ENCODE measurements at places on chromosomes 1 and 21.

GRCh38 chr1:25874635-25875153 is 814 bp downstream of the PAQR7 start:
- no peak for DNase-seq

DNA sequence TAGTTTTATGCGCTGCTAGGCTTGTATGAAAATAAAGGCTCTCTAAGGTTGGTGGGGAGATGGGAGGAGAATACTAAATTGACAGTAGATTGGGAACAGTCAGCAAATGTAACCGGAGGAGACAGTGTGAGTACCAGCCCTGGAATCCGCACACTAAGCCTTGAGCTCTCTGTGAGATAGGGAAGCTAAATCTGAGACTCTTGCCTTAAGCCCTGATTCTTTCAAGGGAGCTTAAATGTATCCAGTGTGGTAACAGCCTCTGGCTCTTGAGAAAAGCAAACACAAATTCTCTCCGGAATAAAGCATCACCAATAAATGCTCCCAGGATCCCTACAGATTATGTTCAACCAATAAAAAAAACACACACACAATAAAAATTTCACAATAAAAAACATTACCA is 33.0 kb upstream of the PDPN start:
- no peak for DNase-seq

GRCh38 chr1:30037251-30038118 is 685.9 kb downstream of the MATN1 start:
- DNase-seq: no peak

DNA sequence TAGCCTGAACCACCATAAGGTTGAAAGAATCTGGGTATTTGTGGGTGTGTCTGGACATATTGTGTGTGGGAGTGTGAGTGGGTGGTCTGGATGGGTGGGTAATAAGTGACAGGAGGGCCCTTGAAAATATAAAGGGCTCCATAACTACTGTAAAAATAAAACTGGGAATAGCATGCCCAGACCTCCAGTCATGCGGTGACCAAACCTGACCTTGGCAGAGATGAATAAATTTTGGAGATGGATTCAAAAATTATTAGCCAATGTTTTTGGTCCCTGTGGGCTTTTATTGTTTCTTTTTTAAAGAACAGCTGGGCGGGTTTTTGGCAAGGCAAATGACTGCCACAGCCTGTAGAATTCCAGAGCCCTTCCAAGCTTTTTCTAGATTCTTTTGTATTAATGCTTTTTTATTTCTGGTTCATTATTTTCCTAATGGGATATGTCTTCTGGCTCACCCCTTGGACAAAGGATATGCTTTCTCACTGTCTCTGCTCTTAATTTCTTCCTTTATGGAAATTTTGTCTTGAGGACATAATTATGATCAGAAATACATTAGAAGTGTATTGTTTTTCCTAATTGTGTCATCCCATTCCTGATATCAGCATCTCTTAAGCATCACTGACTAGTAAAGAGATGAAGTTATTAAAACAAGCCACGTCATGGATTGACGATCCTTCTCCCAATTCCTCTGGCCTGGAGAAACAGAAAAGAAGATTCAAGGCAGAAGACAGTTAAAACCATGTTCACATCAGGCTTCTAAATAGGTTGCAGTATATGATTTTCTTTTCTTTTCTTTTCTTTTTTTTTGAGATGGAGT is 69.5 kb downstream of the NTMT2 start:
- no peak for DNase-seq

DNA sequence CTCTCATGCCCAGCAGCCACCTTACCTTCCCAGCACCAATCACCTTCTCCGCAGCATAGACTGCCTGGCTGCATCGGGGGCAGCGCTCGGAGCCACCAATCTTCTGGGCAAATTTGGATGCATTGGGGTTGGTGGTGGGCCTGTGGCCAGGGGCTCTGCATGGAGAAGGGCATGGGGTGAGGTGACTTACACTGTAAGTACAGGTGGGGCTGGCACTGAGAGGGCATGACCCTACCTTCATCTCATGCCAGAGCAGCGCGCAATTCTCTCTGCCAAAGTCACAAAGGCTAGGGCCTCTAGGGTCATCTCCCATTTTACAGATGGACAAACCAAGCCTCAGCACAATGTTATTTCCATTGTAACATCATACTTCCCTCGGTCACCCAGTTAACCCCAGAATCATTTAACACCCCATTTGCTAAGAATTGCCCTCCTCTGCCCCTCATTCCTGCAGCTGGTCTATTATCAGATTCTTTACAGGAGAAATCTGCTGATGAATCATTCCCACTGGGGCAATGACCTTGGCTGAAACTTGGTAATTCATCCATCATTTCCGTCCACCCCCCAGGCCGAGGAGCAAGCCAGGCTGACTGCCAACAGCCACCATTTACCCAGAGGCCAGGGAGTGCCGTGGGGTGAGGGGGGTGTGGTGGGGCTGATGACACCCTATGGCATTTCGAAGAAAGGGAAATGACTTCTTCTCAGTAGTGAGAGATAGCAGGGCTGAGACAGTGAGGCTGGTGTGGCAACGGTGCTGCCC is 17.9 kb downstream of the CSRP1 start:
- peak; percentile 60 for DNase-seq

DNA sequence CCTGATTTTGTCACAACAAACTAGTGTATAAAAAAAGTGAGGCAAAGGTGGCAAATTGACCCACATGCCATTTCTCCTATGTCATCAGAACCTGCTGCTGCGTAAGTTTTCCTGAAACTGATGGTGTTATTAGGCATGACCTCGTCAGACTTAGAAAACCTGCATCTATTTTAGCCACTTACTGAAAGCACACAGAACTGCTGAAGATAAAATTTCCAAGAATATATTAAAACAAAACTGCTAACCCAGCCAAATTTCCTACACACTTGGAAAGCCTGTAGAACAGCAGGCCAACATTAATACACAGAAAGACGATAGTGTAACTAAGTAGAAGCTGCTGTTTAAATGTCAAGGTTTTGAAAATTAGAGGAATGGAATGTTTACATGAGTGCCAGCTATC is 674.5 kb upstream of the CXADR start:
- DNase-seq: no peak
